Left ventricle myocardium inferior (tissue), 1 donor: ENCODE measurements at places on chromosomes 6 and 20. TPM values are rescaled to one million over a fixed set of nuclear protein-coding genes. Genes with fewer than 3 reads are reported as not detected.

DNA sequence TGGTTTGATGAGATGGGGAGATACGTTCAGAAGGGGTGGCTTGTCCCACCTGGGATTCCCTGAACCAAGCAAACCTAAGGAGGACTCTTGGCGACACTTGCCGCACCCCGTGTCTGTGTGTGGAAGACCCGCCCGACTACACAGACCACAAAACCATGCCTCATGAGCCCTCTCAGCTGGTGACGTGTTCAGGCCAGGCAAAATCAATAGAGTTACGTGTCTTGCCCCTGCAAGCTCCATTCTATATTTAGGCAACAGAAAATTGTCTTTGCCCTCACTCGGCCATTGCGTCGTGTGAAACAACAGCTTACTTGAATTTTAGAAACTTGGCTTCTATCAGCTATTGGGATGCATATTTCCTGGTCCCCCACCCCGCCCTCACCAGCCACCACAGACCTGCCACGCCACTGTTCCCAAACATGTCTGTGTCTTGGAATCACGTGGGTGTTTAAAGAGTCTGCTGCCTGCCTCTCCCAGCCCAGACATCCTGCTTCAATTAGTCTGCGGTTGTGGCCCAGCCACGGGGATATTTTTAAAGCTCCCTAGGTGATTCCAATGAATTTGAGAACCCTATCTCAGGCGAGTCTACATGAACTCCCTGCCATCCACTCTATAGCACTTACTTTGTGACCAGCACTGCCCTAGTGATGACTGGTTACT lies 279.2 kb upstream of the EXOC2 start:
- H3K4me1 ChIP-seq, result no peaks in the 10 kb centered on the region
- DNase-seq, result no peak
- no peak overlapping the region for H3K4me3 ChIP-seq

GRCh38 chr6:112007805-112008204 lies 46.1 kb upstream of the CCN6 start:
- DNase-seq, result no peak
- peaks cover 23% of the 10 kb centered on the region for H3K4me1 ChIP-seq
- H3K36me3 ChIP-seq, result no peaks in the 10 kb centered on the region
- H3K27me3 ChIP-seq, result no peaks in the 10 kb centered on the region
- H3K4me3 ChIP-seq, result no peak overlapping the region

DNA sequence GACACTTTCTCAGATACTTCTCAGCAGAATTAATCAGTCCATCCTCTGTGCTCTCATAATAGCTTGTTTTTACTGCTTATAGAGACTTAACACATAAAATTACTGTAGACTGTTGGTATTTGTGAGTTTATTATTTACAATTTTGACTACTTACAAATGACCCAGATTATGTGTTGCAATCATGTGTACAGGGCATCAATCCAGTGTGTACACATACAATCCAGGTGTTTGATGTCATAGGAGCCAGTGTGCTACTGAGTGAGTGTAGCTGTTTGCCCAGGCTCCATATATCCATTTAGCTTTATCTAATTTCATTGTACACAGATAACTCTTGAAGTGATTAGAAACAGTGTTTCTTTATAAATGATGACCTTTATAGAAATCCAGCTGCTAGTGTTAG lies 31.3 kb downstream of the TRMT11 start:
- no peak overlapping the region for H3K27ac ChIP-seq
- no peak overlapping the region for H3K4me3 ChIP-seq
- H3K4me1 ChIP-seq, result no peaks in the 10 kb centered on the region
- no peaks in the 10 kb centered on the region for H3K27me3 ChIP-seq
- H3K36me3 ChIP-seq, result peaks cover 76% of the 10 kb centered on the region

DNA sequence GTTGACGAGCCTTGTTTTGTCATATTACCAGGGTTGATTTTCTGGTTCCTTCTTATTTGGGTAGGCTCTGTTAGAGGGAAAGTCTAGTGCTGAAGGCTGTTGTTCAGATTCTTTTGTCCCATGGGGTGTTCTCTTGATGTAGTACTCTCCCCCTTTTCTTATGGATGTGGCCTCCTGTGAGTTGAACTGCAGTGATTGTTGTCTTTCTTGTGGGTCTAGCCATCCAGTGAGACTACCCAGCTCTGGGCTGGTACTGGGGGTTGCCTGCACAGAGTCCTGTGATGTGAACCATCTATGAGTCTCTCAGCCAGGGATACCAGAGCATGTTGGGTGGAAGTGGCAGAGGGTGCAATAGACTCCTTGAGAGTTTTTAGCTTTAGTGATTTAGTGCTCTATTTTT lies 680.6 kb downstream of the RFPL4B start:
- H3K27me3 ChIP-seq, result no peaks in the 10 kb centered on the region
- no peak for DNase-seq
- H3K36me3 ChIP-seq, result no peaks in the 10 kb centered on the region
- no peak overlapping the region for H3K27ac ChIP-seq
- H3K4me1 ChIP-seq, result no peaks in the 10 kb centered on the region
- H3K4me3 ChIP-seq, result no peak overlapping the region

GRCh38 chr6:142014515-142014914 lies 118.2 kb upstream of the GJE1 start:
- H3K27ac ChIP-seq, result no peak overlapping the region
- H3K4me1 ChIP-seq, result no peaks in the 10 kb centered on the region
- peaks cover 5% of the 10 kb centered on the region for H3K27me3 ChIP-seq
- DNase-seq, result no peak
- H3K4me3 ChIP-seq, result no peak overlapping the region

DNA sequence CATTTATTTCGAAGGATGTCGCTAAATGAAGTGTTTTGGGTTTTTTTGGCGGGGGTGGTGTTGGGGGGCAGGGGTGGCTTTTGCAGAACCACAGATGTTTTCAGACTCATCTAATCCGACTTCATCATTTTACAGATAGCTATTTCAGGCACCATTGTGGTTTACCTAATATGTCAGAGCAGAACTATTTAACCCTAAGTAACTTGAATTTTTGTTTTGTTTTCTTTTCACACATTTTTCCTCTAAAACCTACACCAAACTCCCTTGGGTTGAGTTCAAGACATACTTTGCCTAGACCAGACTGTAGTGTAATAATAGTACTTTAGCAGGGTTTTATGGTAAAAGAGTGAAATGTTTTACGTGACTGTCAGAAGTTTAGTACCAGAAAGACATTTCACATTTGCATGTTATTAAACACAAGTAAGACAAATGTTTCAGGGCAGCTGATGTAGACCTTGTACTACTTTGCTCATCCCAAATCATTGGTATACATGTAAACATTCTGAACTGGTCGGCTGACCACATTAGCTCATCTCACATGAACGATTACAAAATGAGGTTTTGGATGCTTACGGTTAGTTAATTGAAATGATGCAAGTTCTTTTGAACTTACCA lies 37.7 kb downstream of the MAP3K4 start:
- no peak overlapping the region for H3K27ac ChIP-seq
- H3K4me1 ChIP-seq, result peaks cover 39% of the 10 kb centered on the region
- no peak overlapping the region for H3K4me3 ChIP-seq
- H3K36me3 ChIP-seq, result peaks cover 1% of the 10 kb centered on the region
- no peaks in the 10 kb centered on the region for H3K27me3 ChIP-seq
- DNase-seq, result no peak

GRCh38 chr20:46599227-46599987 lies 49.0 kb upstream of the OCSTAMP start:
- peaks cover 19% of the 10 kb centered on the region for H3K27me3 ChIP-seq
- H3K27ac ChIP-seq, result no peak overlapping the region
- H3K4me3 ChIP-seq, result no peak overlapping the region
- no peaks in the 10 kb centered on the region for H3K36me3 ChIP-seq
- H3K4me1 ChIP-seq, result peaks cover 1% of the 10 kb centered on the region

- no peaks in the 10 kb centered on the region for H3K27me3 ChIP-seq
- H3K36me3 ChIP-seq, result no peaks in the 10 kb centered on the region
- H3K27ac ChIP-seq, result no peak overlapping the region
- no peaks in the 10 kb centered on the region for H3K4me1 ChIP-seq
These were observed 4.6 kb downstream of the C6orf58 start for GRCh38 chr6:127581576-127581975.

GRCh38 chr6:10190042-10190441 lies 224.8 kb downstream of the TFAP2A start:
- no peak overlapping the region for H3K27ac ChIP-seq
- no peaks in the 10 kb centered on the region for H3K4me1 ChIP-seq
- H3K36me3 ChIP-seq, result no peaks in the 10 kb centered on the region

- H3K4me1 ChIP-seq, result no peaks in the 10 kb centered on the region
- H3K4me3 ChIP-seq, result no peak overlapping the region
- H3K27ac ChIP-seq, result no peak overlapping the region
These were observed 20.4 kb upstream of the ANKEF1 start for GRCh38 chr20:10014431-10014830.

GRCh38 chr20:8535403-8536261 lies 403.6 kb downstream of the PLCB1 start:
- H3K4me3 ChIP-seq, result no peak overlapping the region
- DNase-seq, result no peak
- no peak overlapping the region for H3K27ac ChIP-seq
- peaks cover 7% of the 10 kb centered on the region for H3K4me1 ChIP-seq
- no peaks in the 10 kb centered on the region for H3K36me3 ChIP-seq

DNA sequence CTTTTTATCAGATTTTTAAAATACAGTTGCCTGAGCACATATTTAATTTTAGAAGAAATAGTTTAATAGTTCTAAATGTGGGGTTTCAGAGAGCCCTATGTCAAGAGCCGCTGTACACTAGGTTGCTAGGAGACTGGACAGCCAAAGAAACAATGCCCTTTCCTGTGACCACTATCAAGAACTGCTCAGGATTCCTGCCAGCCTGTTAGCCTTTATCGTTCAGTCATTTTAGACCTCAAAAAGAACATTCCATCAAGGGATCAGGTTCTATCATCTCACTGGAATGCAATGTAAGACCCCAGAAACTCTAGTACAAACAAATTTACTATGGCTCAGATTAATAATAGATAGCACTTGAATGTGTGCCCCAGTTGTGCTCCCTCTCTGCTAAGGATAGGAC lies 181.2 kb upstream of the CCN2 start:
- DNase-seq, result no peak
- H3K27ac ChIP-seq, result peak overlapping the region; percentile 87
- H3K4me1 ChIP-seq, result peaks cover 45% of the 10 kb centered on the region
- no peak overlapping the region for H3K4me3 ChIP-seq
- no peaks in the 10 kb centered on the region for H3K36me3 ChIP-seq

DNA sequence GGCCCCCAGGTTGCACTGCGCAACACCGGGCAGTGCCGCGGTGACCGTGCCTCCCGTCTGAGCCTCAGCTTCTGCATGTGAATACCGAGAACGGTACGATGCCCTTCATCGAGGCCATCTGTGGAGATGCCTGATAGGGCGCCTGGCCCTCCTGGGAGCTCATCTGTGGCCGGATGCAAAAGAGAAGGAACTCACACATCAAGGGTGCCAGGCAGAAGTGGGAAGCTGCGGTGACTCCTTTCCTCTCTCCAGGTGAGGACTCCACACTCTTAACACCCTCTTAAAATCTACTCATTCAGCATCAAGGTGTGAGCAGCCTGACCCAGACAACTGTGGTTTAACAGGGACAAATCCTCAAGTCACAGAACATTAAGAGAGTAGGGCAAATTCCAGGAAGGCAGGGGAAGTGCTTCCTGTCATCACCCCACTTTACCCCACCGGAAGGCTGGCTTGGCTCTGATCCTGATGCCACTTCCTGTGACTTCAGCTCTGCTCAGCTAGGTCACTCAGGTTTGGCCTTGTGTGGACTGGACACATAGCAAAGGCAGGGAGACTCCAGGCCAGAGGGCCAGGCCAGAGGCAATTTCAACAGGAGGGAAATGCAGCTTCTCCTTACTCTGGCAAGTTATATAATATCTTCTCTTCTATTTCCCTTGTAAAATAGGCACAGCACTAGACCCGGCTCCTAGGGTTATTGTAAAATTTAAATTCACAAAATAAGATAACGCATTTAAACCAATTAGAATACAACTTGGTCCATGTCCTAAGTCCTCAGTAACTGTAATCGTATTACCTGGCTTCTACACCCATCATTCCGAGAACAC lies 69.4 kb downstream of the CPNE5 start:
- H3K4me3 ChIP-seq, result peak overlapping the region; percentile 17
- no peak for DNase-seq
- H3K27me3 ChIP-seq, result no peaks in the 10 kb centered on the region
- peak overlapping the region; percentile 86 for H3K27ac ChIP-seq
- H3K4me1 ChIP-seq, result peaks cover 62% of the 10 kb centered on the region

GRCh38 chr6:169188051-169188470 lies 65.6 kb downstream of the THBS2 start:
- peaks cover 3% of the 10 kb centered on the region for H3K27me3 ChIP-seq
- H3K27ac ChIP-seq, result no peak overlapping the region
- DNase-seq, result no peak
- H3K4me1 ChIP-seq, result peaks cover 7% of the 10 kb centered on the region

- H3K36me3 ChIP-seq, result no peaks in the 10 kb centered on the region
- peaks cover 37% of the 10 kb centered on the region for H3K4me1 ChIP-seq
- H3K4me3 ChIP-seq, result peak overlapping the region; percentile 76
- H3K27me3 ChIP-seq, result peaks cover 12% of the 10 kb centered on the region
These were observed 24.6 kb downstream of the RIPOR2 start for GRCh38 chr6:24910961-24911725.

DNA sequence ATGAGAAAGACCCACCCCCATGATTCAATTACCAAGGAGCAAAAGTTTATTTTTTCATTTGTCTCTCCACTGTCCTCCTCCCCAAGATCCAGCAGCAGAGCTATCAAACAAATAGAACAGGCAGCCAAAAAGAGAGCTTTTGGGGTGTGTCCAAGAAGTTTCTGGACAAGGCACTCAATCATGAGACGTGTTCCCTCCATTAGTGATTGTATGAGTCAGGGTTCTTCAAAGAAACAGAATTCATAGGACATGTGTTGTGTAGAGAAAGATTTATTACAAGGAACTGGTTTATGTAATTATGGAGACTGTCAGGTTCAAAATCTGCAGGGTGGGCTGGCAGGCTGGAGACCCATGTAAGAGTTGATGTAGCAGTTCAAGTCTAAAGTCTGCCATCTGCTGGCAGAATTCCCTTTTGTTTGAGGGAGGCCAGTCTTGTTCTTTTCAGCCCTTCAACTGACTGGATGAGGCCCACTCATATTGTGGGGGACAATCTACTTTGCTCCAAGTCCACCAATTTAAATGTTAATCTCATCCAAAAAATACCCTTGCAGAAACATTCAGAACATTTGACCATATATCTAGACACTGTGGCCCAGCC lies 248.1 kb upstream of the OPRM1 start:
- no peaks in the 10 kb centered on the region for H3K27me3 ChIP-seq
- H3K36me3 ChIP-seq, result no peaks in the 10 kb centered on the region
- no peak overlapping the region for H3K27ac ChIP-seq
- peaks cover 6% of the 10 kb centered on the region for H3K4me1 ChIP-seq

Gene ENPP1
- total RNA-seq, result 2.9 TPM

Gene ZSCAN31
- total RNA-seq, result 8.0 TPM

Gene ARFGEF2
- 45.1 TPM for total RNA-seq

Gene FAM83C
- total RNA-seq, result not detected
